ENCODE measurements at places on chromosomes 2 and 18.

GRCh38 chr2:228516019-228516418, 334.5 kb upstream of the SPHKAP start:
- no peak for DNase-seq

DNA sequence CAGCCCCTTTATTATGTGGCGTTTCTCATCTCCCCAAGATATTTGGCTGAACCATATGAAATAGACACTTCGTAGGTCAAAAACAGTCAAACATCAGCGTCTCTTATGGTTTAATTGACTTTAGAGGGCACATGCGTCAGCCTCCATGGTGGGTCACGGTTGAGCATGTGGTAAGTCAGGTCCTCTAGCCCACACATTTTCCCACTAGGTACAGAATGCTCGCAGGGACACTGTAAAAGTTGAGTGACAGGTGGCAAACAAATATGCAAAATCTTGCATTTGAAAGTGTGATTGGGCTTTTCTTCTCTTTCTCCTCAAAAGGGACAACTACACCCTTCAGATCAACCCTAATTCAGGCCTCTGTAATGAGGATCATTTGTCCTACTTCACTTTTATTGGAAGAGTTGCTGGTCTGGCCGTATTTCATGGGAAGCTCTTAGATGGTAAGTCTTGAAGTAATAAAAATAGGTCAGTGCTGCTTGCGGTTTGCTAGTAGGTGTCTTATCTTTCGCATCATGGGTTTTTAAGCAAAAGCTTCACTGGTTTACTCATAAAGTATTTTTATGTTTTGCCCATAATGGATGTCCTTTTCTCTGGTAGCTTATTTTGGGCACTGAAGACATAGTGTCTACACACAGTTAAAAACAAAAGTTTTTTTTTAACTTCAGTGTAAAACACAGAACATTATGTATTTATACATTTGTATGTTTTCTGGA, 261.3 kb downstream of the ALPK2 start:
- no peak for DNase-seq

DNA sequence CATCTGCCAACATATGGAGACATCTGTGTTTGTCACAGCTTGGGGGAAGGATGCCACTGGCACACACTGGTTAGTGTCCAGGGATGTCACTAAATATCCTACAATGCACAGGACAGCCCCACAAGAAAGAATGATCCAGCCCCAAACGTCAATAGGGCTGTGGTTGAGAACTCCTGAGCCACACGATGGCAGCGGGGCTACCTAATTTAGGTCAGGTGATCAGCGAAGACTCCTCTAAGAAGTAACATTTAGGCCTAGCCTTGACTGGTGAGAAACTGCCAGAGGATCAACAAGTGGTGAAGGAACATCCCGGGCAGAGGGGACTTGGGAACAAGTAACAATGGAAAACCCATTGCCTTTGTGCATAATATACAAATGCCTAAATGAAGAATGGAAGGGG, 5.0 kb upstream of the TGIF1 start:
- DNase-seq: no peak

DNA sequence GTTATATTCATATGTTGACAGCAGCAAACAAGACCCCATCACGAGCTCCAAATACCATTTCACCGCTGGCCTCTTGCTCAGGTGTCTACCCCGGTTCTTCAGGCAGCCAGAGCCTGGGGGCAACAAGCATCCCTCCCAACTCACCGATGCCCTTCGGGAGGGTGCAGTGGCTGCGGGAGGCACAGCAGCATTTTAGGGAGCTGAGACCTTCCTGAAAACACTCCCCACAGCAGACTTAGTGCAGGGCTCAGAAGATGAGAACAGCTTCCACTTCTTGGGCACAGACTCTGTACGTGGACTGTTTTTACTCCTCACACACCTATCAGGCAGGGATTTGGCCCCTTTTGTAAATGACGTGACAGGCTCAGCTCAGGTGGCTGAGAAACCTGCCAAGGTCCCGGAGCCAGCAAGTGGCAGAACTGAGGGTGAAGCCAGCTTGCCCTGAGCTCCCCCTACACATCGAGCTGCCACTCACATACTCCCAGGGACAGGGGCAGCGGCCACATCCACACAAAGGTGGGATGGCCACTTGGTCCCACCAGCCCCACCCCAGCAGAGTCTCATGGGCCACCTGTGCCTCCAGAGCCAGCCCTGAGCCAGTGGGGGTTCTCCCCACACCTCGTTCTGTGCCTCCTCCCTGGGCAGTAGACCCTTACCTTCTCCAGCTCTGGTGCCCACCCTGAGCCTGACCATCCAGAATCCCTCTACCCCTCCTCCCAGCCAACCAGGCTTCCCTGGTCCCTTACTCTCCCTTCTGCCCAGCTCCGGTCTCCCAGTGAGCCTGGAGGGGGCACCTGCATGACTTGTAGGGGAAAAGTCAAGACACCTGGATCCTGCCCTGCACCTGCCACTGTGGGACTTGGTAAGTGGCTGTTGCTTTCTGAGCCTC, 28.5 kb downstream of the CYP27C1 start:
- no peak for DNase-seq

DNA sequence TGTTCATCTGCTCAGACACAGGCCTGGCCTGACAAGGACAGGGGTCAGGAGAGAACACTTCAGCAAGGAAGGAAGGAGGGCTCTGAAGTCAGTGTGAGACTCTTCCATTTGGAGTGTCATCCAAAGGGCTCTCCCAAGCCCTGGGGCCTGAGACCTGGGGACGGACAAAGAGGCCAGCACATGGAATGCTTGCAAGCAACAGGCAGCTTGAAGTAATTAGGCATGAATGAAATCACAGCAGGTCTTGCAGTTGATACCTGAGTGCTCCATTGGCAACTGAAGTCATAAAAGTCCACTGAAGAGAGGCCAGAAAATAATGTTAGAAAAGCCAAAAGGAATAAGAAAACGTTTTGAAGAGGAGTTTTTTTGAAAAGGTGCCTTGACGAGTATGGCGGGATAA, 231.7 kb downstream of the VAPA start:
- DNase-seq: no peak

DNA sequence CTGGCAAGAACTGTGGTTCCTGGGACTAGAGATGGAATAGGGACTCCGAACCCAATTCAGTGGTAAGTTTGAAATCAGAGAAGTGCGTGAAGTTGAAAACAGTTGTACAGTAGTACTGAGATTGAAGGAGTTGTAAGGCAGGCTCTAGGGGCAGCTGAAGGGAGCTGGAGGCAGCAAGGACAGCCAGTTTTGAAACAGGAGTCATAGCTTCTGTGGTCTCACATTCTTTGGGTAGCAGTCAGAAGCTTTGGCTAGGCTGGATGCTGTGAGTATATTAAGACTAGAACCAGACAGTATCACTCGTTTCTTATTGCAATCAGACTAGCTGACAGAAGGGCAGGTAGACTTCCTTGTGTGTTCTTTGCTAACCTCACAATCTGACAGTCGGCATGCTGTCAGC, 64.5 kb upstream of the ADAM23 start:
- DNase-seq: no peak

- DNase-seq: no peak
Observed at GRCh38 chr2:133413863-133414262, 154.4 kb downstream of the NCKAP5 start.

DNA sequence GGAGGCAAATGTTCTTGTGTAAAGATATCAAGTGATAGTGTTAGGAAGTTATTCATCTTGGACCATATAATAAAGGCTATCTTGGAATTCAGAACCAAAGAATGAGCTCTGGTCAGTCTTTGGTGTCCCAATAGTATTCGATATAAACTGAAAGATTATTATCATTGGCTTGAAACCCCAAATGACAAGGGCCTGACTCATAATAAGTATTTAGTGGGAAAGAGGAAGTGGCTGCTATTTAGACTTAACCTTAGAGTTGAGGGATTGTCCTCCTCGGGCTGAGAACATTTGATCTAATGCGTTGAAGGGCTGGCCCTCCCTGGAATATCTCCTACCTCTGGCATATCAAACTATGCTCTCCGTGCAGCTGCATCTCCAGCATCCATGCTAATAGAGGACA, 67.5 kb downstream of the CDH20 start:
- DNase-seq: no peak
